Activated gamma-delta T cell treated with anti-CD3 and anti-CD28 coated beads, Interleukin-2, amount 50 U/mL, for 16 hours (primary cell): ENCODE measurements at places on chromosomes 5 and 9.

- DNase-seq, result no peak
Measured at GRCh38 chr9:137441289-137441934, at the start of gene ENTPD8. ENTPD8 (minus strand) TSS chr9:137441357; CDS start chr9:137438285, 3,072 bp downstream.

- DNase-seq, result no peak
Measured at GRCh38 chr5:74837115-74837514, 29.1 kb downstream of the FAM169A start.

- no peak for DNase-seq
Measured at GRCh38 chr5:168609806-168610482, 30.8 kb upstream of the PANK3 start.

DNA sequence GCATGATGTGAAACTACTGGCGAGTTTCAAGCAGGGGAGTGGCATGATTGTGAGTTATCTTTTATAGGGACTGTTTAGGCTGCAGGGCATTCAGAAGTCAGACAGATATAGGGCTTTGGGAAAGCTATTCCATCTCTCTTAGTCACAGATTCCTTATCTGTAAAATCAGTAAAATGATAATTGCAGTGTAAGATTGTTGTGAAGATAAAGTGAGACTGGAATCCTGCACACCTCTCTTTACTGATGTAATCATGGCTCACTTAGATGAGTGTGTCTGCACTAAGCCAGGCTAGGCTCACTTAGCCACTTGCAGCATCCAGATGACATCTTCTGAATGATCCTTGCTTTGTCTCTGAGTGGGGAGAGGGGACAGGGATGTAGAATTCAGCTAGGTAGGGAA lies 81.8 kb upstream of the MAMDC2 start:
- DNase-seq, result no peak

DNA sequence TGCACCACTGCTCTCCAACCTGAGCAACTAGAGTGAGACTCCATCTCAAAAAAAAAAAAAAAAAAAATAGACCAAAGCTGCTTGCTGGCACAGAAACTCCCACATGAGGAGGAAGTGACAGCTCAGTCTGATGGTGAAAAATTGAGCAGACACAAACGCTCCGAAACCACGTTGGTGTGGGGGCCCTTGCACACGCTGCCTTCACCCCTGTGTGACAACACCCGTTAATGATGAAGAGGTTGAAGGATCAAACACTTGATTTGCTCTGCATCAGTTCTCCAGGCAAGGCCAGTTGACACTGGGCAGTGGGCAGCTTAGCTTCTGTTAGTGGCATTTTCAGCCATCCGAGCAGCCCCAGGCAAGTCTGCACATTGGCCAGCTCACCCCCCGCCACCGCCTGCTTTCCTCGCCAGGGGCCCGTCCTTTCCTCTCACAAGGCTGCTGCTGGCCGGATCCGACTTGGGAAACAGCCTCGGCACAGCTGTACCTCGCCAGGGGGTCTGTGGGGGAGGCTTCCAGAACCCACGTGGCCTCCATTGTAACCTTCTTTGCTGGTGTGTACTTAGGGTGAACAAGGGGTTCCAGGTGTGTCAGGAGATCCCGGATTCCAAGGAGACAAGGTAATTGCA lies 79.8 kb downstream of the COL27A1 start:
- no peak for DNase-seq

GRCh38 chr5:10229306-10230048 lies 20.2 kb downstream of the ATPSCKMT start:
- no peak for DNase-seq

DNA sequence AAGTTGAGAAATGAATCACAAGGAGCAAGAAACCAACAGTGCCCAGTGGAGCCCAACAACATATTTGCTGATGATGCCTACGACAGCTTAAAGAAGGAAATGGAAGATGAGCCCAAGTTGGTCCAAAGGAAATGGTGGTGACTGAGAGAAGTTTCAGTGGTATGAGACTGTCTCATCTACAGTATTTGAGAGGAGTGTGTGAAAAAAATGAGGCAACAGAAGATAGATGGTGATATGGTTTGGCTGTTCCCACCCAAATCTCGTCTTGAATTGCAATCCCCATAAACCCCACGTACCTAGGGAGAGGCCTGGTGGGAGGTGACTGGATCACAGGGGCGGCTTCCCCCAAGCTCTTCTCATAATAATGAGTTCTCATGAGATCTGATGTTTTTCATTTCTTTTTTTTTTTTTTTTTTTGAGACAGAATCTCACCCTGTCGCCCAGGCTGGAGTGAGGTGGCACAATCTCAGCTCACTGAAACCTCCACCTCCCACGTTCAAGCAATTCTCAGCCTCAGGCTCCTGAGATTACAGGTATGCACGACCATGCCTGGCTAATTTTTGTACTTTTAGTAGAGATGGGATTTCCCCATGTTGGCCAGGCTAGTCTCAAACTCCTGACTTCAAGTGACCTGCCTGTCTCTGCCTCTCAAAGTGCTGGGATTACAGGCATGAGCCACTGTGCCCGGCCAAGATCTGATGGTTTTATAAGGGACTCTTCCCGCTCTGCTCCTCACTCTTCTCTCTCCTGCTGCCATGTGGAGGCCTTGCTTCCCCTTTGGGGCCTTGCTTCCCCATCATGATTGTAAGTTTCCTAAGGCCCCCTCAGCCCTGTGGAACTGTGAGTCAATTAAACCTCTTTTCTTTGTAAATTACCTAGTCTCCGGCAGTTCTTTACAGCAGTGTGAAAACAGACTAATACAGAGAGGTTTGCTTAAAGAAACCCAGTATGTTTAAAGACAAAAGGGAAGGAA lies 30.2 kb downstream of the EFCAB9 start:
- DNase-seq, result no peak

DNA sequence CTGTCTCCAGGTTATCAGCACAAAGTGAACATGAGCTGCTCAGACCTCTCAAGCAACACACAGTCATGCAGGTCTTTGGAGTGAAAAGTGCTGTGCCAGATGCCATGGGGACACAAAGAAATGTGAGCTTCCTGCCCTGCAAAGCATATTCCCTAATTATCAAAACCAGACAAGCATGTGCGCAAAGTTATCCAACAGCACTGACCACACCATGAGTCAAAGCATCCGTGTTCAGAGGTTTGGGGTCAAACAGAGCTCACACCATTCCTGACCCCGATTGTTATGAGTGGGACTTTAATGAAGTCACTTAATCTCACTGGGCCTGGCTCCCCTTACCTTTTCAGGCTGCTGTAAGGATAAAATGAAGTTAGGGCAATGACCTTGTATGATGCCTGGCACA lies 138.5 kb downstream of the SLIT3 start:
- no peak for DNase-seq

GRCh38 chr5:25448646-25449045 lies 803.9 kb upstream of the CDH10 start:
- DNase-seq, result no peak

- no peak for DNase-seq
Measured at GRCh38 chr5:112348387-112348786, 70.7 kb downstream of the EPB41L4A start.

GRCh38 chr5:124702525-124702924 lies 43.9 kb downstream of the ZNF608 start:
- DNase-seq, result no peak

GRCh38 chr9:104780796-104781395 lies 17.0 kb downstream of the NIPSNAP3B start:
- no peak for DNase-seq

- no peak for DNase-seq
Measured at GRCh38 chr5:67243349-67243748, 46.8 kb upstream of the CD180 start.

DNA sequence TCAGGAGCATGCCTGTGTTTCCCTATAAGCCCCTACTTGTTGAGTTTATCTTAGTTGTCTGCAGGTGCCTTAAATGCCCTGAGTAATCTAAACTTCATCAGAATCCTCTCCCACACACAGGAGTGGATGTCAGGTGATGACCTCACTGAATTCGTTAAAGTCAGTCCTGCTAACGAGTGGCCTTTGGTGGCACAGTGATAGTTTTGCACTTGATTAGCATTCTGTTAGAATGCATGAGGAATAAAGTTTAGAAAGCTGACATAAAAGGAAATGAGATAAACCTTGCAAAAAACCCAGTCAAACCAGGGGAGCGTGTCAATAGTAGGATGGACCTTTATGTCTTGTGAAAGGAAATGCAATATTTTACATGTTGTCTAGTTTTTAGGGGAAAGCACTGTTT lies 4.5 kb downstream of the TRIM32 start:
- DNase-seq, result no peak

DNA sequence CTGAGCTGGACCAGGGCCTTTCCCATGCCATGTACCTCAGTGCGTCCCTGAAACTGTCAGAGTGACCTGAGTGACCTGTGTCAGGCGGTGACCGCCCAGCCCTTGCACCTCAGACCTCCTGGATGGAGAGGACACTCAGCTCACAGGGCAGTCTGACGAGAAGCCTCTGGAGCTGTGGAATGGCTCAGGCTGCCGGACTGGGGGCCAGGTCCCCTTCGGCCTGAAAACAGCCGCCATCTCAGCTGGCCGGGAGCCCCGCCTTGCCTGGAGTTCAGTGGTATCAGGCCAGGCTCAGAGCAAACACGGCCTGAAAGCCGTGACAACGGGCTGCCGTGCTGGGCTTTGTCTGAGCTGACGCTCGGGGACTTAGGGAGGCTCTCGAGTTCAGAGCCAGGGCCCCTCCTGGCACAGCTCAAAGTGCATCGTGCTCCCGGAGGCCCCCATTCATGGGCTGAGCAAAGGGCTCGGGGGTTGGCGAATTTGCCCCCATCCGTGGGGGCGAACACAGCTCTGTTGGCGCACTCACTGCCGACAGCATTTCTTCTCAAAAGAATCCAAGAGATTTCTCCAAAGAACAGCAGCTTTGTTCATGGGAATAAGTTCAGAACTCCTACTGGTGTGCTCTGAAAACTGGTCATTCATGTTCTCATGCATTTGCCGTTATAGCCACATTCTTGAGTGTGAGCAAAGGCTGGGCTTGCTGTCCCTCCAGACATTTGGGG lies 8.4 kb upstream of the SLC9A3 start:
- no peak for DNase-seq

- DNase-seq, result no peak
Measured at GRCh38 chr9:135851748-135852147, 55.6 kb downstream of the CAMSAP1 start.

- DNase-seq, result no peak
Measured at GRCh38 chr5:98929710-98930298, 997 bp upstream of the CHD1 start.

- DNase-seq, result no peak
Measured at GRCh38 chr5:139019880-139020279, 144.7 kb upstream of the LRRTM2 start.

DNA sequence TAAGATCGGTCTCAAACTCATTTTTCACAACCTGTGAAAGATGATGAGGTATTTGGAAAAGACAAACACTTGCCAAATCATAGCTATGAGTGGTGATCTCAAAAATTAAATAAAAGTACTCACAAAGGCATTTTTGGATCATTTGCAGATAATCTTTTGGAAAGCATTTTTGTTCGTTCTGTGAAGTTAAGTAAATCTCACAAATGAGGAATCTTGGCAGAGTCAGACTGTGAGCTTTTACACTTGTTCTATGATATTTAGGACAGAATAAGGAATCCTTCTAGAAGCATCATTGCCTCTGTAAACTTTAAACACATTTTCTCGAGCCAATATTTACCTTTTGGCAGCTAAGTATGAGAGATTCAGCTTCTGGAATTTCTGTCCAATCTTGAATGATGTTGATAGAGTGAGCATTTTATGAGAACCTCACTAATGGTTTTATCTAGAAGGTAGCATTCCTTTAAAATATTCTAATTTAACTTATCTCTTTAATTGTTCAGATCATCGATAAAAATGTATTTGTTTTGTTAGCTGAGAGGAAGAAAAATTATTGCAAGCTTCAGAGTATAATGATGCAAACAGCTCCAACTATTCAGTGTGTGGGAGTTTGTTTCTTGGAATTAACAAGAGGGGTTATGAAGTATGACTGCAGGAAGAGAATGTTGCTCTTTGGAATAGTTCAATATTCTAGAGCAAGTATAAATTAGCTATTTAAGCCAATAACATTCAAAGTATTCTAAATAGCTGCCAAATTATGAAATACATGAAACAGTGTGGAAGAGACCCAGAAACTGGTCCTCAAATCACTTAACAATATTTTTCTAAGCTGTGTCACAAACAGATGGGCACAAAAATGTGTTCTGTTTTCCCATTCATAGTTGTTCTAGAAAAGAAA lies 48.6 kb upstream of the SLCO6A1 start:
- no peak for DNase-seq

DNA sequence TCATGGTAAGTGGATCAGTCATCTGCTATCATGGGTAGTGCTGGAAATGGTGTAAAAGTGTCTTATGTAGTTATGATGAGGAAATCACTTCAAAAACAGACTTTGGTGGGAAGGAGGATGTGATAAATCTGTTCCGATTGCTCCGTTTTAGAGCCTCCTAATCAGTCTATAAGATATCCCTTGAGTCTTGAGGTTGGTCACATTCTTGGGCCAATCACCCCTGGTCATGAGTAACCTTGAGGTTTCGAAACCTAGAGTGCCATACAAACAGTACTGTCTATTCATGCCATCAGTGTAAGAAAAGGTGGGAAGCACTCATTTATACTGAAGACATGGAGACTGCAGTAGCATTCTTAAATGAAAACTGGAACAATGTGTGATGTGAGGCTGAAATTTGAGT lies 45.8 kb downstream of the LRRTM2 start:
- no peak for DNase-seq

DNA sequence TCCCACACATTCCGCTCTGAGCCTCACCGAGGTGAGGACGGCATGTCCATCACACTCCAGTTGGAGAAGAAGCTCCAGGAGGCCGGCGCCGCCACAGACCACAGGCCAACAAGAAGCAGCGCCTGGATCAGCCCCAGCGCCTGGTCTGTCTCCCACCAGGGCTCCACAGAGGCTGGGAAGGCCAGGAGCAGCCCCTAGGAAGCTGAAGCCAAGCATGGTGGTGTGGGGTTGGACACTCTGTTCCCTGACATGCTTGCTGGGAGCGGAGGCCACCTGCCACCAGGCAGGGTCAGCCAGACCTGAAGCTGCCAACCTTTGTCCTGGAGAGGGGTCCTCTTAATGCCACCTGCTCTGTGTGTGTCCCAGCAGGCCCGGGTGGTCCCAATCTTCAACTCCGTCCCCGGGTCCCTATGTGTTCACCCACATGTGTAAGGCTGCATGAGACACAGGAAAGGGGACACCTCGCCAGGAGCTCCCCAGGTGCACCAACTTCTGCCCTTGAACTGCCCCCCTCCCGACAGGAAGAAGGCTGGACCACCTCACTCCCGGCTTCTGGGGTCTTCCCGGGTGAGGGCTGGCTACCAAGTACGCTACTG lies 140.1 kb upstream of the PPP1R26 start:
- no peak for DNase-seq

- no peak for DNase-seq
Measured at GRCh38 chr5:75701856-75702255, 15.4 kb downstream of the POC5 start.

- no peak for DNase-seq
Measured at GRCh38 chr9:27112235-27112634, 3.2 kb downstream of the TEK start.
